AG09319 (cell line): ENCODE measurements at places on chromosomes 3 and 15.

- no peak for DNase-seq
Measured at GRCh38 chr3:56107157-56107556, 361.1 kb downstream of the ERC2 start.

- DNase-seq = peak; percentile 15
Measured at GRCh38 chr3:189355481-189356201, 183.9 kb downstream of the TPRG1 start.

GRCh38 chr3:188239035-188239434 is 85.1 kb downstream of the LPP start:
- no peak for DNase-seq

GRCh38 chr15:64010719-64011118 is 35.6 kb downstream of the DAPK2 start:
- DNase-seq = peak; percentile 34

DNA sequence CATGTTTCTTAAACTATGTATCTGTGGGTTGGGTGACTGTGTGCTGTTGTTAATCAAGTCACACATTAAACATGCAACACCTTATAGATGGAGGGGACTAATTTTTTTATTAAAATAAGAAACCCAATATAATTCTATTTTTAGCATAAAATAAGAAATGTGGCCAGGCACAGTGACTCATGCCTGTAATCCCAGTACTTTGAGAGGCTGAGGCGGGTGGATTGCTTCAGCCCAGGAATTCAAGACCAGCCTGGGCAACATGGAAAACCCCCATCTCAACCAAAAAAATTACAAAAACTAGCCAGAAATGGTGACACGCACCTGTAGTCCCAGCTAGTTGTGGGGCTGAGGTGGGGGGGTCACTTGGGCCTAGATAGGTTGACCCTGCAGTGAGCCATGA is 1021.0 kb downstream of the EPHA3 start:
- no peak for DNase-seq

DNA sequence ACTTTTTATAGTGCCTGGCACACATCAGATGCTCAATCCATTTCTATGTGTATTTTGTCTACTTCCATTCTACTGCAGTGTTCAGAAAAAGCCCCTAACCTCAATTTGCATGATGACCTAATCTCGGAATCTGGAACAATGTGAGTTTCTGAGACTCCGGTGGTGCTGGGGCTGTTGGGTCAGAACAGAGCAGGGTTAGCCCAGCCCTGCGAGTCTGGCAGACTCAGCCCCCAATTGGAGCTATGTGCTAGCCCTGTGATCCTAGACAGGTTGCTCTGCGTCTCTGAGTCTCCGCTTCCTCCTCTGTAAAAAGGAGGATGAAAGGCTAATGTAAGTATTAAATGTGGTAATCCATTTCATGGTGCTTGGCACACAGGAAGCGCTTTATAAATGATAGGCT is 95.0 kb upstream of the ICE2 start:
- no peak for DNase-seq

- peak; percentile 70 for DNase-seq
Measured at GRCh38 chr3:11720304-11720898, 76.7 kb upstream of the VGLL4 start.

GRCh38 chr3:45677033-45677446 is 12.2 kb upstream of the SACM1L start:
- no peak for DNase-seq

DNA sequence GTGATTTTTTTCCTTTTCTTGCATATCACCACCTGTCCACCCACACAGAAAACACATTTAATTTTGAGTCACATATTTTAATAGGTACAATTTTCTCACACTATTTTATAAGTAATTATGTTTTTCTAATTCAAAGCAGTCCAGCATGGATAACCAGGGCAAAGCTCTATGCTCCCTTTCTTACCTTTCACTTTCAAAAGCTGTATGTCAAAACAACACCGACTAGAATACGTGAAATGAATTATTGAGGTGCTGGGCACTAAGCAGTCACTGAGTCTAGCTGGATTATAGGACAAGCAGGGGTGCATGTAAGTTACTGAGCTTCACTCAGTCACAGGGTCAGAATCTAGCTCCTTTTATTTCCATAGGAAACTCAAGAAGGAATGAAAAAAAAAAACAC is 60.6 kb downstream of the LSAMP start:
- DNase-seq = no peak

DNA sequence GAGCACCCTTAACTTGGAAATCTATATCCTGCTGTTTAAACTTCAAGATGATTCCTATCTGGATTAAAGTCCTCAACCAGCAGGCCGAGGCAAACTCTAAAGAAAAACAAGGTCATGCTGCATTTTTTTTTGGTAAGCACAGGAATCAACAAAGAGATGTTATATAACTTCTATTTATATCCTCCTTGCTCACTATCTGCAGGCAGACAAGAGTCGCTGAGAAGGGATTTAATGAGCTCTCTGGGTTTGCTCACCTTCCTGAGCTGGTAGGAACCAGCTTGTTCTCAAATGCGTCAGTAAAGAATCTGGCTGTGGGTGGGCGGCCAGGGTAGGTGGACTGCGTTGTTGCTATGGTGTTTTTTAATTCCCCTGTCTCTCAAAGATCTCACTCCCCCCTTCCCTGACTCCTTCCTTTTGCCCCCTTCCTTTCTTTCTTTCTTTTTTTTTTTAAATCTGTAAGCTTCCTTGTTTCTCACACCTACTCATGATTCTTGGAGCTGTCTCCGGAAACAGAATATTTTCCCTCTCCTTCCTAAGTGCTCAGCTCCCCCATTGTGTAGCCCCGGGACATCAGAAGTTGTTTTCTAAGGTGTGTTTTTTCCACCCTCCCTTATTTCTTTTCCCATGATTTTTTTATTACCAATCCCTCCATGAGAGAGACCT is 228.8 kb upstream of the BHLHE40 start:
- DNase-seq = no peak

GRCh38 chr15:62413153-62413552 is 248.1 kb upstream of the C2CD4B start:
- DNase-seq = no peak

DNA sequence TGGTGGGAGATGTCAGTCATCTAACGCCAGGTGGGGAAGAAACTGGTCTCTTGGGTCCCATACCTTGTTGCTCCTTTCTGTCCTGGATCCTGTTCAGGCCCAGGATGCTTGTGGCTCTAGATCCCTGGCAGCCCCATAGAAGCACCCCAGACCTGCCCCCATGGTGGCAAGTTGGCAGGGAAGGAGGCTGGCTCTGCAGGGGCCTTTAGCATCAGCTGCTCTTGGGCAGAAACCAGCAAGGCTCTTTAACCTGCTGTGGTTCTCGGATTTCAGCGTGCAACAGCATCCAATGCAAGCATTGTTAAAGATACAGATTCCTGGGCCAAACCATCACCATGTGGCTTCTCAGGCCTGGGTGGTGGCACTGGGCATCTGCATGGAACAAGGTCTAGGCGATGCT is 75.8 kb downstream of the SNRK start:
- DNase-seq = no peak

- no peak for DNase-seq
Measured at GRCh38 chr15:56058986-56059385, 65.6 kb upstream of the NEDD4 start.

GRCh38 chr15:89654301-89654761 is 936 bp downstream of the KIF7 start:
- DNase-seq = no peak

- DNase-seq = no peak
Measured at GRCh38 chr3:58329150-58329921, 3.4 kb upstream of the PXK start.

GRCh38 chr15:60838206-60838605 is 359.3 kb upstream of the ICE2 start:
- no peak for DNase-seq

DNA sequence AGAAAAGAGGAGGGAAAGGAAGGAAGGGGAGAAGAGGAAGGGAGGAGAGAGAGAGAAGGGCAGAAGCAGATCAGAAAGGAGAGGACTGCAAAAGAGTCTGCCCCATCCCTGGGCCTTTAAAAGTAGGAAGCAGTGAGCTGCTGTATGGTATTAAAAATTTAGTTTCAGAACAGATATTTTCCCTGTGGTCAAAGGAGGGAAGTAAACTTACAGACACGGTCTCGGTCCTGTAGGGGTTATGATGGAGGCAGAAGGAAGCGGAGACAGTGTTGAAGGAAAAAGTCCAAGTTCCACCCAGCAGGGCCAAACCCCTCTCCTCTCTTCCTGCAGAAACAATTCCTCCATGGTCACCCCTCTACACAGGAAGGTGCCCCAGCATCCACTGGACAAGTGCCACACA is 122.0 kb upstream of the PROK2 start:
- no peak for DNase-seq

DNA sequence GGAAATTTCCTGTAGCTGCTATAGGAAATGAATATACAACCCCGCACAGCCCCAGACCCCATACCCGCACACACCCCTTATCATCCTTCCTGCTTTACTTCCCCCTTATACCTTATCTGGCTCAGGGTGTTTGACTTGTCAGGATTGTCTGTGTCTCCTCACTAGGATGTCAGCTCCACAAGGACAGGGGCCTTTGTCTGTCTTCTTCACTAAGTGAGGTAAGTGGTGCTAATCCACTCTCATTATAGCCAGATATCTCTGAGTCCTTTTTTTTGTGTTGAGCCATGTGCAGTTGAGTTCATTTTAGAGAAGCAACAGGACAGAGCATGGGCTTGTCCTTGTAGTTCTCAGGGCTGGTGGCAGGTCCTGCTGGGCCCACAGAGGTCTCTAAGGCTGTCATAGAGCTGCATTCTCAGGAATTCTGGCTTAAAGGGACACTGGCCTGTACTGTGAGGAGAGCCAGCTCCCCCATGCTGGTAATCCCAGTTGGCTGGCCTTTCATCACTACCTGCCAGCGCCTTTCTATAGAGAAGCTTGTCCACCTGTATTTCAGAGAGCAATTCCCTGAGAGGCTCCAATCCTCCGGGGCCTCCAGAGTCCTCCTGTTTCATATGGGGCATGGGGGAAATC is 9.0 kb downstream of the KY start:
- DNase-seq = no peak

DNA sequence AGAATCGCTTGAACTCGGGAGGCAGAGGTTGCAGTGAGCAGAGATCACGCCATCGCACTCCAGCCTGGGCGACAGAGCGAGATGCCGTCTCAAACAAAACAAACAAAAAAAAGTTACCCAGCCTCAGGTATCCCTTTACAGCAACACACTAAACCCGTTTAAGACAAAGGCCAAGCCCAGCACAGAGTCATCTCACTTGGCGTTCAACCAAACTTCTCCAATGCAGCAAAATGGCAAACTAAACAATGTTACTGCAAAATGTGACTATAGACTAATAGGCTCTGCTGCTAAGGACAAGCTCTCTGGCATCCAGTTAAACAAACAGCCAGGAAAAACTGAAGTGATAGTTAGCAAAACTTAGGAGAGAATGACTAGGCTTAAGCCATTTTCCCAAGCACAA is 6.4 kb upstream of the FAM219B start:
- no peak for DNase-seq

GRCh38 chr15:96629511-96629910 is 299.0 kb downstream of the NR2F2 start:
- DNase-seq = no peak

GRCh38 chr3:177692304-177692975 is 495.2 kb upstream of the TBL1XR1 start:
- DNase-seq = no peak

DNA sequence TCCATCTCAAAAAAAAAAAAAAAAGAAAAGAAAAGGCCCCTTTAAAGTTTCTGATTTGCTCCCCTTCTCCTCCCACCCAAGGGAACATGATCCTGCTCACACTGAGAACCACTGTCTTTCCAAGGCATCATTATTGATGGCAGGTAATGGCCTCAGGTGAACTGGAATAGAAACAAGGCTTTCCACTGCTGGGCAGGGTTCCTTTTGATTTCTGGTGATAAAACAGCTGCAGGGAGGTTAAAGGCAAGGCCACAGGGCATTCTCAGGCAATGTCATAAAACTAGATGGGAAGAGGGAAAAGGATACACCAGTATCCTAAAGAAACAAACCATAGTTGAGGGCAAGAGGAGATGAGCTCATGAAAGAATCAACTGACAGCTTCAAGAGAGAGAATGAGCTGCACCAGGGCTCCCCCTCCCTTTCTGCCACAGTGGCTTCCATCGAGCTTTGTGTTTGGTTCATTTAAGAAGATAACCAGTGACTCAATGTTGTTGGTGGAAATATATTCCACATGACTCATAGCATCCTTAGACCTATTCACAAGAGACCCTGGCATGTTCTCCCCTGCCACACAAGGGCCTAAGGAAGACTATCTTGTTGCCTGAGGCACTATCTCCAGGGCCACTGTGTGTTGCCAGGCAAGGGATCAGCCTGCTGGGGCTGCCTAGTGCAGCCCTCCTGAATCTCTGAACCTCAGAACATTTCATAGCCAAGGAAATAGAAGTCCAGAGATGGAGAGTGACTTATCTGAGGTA is 86.4 kb downstream of the WDR76 start:
- peak; percentile 65 for DNase-seq

DNA sequence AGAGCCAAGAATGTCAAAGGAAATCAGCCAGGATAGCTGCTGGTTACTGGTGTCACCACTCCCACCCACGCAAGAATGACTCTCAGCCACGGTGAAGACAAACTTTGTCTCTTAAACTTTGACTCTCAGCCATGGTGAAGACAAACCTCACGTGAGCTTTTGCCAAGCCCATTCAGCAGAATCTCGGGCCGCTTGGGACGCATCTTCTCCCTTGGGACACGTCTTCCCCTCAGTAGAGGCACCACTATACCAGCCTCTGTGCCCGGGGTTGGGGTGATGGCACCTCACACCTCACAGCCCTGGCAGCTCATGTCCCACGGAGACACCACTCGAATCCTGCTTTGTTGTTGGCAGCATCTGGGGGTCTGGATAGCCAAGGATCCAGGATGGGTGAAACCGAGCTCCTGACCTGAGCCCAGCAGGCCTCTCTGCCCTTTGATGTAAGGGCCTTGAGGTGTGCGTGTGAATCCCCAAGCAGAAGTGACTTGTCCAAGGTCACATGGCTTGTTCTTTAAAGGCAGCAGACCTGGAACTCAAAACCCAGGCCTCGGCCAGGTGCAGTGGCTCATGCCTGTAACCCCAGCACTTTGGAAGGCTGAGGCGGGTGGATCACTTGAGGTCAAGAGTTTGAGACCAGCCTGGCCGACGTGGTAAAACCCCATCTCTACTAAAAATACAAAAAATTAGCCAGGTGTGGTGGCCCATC is 21.8 kb downstream of the RBPMS2 start:
- DNase-seq = no peak

DNA sequence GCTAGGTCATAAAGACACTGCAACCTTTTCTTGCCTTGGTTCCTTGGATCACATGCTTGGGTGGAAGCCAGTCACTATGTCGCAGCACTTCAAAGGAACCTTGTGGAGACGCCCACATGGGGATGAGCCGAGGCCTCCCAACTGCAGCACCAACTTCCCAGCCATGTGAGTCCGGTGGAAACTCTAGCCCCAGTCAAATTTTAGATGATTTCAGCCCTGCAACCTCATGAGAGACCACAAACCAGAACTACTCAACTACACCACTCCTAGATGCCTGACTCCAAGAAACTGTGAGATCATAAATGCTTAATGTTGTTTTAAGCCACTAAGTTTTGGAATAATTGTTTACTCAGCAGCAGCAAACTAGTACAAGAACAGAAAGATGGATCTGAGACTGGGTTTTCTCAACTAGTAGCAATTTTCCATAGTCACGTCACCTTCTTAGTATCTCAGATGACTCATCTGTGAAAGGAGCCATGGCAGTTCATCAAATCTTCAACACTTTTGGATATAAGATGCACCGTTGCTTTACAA is 86.5 kb downstream of the MB21D2 start:
- no peak for DNase-seq

- DNase-seq = no peak
Measured at GRCh38 chr3:83321891-83322290, 1560.4 kb upstream of the GBE1 start.

GRCh38 chr3:108127301-108127988 is 36.6 kb upstream of the CD47 start:
- no peak for DNase-seq
